ENCODE measurements at places on chromosomes 11 and 22.

- DNase-seq, result no peak
Measured at GRCh38 chr11:59610289-59610688, 5.3 kb downstream of the OSBP start.

GRCh38 chr11:85960678-85961077 lies 105.5 kb downstream of the CCDC83 start:
- no peak for DNase-seq

GRCh38 chr11:27868709-27869108 lies 168.5 kb upstream of the BDNF start:
- DNase-seq, result no peak

- DNase-seq, result no peak
Measured at GRCh38 chr22:29093501-29094300, 20.9 kb downstream of the KREMEN1 start.

GRCh38 chr22:48313175-48313830 lies 1514.4 kb downstream of the BRD1 start:
- DNase-seq, result no peak

- DNase-seq, result no peak
Measured at GRCh38 chr11:114110952-114111947, 51.7 kb downstream of the ZBTB16 start.

DNA sequence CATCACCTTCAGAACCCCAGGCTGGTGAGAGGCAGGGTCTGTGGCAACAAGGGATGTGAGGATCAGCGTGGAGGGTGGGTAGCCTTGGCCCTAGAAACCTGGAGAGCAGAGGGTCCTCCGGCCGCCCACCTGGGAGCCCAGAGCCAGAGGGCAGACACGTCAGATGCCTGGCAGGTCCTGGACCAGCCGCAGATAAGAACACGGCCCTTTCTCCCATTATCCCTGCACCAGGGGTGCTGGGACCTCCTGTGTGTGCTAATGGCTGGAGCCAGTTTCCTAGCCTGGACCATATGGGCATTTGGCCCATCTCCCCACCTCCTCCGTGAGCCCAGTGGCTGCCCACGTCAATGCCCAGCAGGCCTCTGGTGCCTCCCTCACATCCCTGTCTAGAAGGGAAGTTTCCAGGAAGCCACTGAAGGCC lies 88.4 kb downstream of the MORC2 start:
- no peak for DNase-seq

DNA sequence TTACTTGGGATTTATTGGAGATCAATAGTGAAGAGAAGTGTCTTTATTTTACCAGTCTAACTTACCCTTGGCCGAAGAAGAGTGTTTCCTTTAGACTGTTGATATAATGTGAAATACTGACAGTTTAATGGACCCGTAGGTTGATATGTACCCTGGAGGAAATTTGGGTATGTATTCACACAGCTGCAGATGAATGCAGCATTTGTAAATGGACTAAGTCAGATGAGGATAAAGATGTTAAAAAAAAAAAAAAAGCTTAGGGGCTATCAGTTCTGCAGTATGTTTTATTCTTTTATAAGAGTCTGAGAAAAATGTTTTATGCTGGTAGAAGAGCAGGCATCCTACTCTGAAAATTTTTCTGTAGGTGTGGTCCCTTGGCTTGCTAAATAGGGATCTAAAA lies 2.7 kb downstream of the REXO2 start:
- DNase-seq, result no peak

DNA sequence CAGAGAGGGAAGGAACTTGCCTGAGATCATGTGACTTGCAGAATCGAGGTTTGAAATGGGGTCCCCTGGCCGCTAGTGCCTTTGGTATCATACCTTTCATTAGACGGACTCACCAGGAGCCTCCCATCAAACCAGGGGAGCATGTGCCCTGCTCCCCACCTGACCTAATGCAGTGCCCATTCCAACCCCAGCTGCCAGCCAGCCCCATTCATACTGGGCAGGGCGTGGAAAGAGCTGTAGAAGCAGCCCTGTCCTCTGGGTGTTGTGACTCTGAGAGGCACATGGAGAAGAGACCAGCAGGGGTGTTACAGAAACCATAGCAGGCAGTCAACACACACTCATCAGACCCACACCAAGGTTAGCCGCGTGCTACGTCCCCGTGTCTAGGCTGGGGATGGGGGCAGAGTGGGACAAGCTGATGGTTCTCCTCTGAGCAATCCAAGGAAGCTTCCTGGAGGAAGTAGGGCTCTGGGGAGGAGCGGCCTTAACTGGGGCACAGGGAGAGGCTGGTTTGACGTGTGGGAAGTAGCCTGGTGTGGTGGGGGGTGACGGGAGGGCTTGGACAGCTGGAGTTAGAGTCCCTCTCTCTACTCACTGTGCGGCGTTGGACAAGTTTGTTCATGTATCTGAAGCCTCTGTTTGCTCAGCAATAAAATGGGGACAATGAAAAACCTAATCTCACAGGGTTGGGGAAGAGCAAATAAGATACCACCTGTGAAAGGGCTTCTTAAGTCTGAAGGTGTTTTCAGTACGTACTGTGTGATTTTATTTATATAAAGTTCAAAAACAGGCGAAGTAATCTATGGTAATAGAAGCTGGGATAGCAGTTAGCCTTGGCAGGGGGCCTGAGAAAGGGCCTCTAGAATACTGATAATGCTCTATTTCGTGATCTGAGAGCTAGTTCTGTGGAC lies 14.0 kb downstream of the GRIK4 start:
- DNase-seq, result no peak
